Stimulated activated CD4-positive, alpha-beta T cell treated with anti-CD3 and anti-CD28 coated beads, Interleukin-12 subunit alpha, Interleukin-12 subunit beta, amount 100 ng/mL, for 4 hours (primary cell): ENCODE measurements at places on chromosomes 3 and 15.

- no peak for DNase-seq
Measured at GRCh38 chr3:175612487-175613196, 753.5 kb downstream of the NAALADL2 start.

DNA sequence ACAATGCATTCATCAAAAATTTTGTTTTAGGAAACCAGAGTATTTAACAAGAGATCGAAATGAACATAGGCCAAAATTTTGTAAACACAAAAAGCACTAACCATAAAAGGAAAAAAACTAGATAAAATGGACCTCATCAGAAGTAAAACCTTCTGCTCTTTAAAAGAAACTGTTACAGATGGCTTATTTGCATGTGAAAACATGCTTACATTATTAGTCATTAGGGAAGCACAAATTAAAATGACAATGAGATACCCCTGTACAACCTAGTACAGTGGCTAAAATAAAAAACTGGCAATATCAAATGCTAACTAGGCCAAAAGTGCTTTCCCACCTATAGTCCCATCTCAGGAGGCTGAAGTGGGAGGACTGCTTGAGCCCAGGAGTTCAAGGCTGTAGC is 19.3 kb downstream of the UBR1 start:
- DNase-seq, result no peak

- no peak for DNase-seq
Measured at GRCh38 chr3:188323067-188323842, 169.3 kb downstream of the LPP start.

- DNase-seq, result no peak
Measured at GRCh38 chr15:64656508-64656907, 118.9 kb downstream of the RBPMS2 start.

GRCh38 chr3:126106336-126107202 is 22.6 kb upstream of the SLC41A3 start:
- no peak for DNase-seq

- no peak for DNase-seq
Measured at GRCh38 chr3:99651531-99651930, 13.1 kb downstream of the COL8A1 start.

DNA sequence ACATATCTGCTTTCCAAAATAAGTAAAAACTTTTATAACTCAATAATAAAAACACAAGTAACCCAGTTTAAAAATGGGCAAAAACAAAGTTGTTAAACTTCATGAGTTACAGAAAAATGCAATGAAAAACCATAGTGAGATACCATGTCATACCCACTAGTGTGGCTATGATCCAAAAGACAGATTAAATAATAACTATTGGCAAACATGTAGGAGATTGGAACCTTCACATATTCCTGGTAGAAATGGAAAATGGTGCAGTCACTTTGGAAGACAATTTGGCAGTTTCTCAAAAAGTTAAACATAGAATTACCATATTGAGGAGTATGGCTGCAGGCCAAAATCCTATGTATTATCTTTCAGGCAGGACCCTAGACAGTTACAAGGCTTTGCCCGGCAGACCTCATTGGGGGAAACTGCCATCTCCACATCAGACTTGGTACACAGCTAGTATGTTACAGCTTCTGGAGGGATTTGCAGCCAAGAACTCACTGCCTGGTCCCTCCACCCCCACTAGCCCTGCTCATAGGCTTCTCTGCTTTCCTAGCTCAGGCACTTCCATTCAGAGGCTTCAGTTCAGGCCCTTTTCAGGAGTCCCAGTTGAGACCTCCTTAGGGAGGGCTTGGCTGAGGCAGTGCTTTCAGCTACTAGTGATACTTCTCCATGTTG is 147.8 kb downstream of the NEK10 start:
- no peak for DNase-seq

- DNase-seq, result no peak
Measured at GRCh38 chr3:53167418-53168174, 6.6 kb downstream of the PRKCD start.

DNA sequence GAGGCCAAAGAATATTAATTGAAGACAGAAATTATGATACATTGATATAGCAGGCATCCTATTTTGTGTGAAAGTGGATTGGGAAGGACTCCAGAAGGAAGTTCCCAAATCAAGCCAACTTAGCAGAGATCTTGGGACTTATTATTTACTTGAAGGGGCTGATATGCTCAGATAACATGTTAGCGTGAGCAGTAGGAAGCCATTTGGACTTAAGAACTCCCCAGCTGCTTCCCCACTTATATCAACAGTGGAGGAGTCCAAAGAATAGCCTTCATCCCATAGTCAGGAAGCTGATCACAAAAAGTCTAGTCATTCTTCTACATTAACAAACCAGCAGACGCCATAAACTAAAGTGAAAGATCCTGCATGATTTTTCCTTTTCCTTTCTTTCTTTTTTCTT is 200.0 kb downstream of the ATP8B4 start:
- DNase-seq, result no peak

DNA sequence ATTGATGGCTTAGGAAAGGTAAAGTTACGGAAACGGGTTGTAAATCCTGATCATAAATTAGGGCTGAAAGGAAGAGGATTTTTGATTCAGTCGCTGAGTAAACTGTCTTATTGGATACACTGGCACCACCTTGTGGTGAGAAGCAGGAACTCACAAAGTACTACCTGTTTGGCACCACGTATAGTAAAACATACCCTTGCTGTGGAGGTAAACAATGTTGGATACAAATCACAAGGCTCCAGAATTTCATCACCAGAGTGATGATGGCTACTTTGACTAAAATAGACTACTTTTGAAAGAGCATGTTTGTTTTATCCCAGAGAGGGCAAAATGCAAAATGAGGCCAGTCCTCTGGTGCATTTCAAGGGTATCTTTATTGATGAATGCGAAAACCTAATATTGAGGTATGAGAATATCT is 216.9 kb downstream of the IGSF11 start:
- peak; percentile 4 for DNase-seq

- no peak for DNase-seq
Measured at GRCh38 chr3:180421221-180421620, 180.7 kb upstream of the TTC14 start.

DNA sequence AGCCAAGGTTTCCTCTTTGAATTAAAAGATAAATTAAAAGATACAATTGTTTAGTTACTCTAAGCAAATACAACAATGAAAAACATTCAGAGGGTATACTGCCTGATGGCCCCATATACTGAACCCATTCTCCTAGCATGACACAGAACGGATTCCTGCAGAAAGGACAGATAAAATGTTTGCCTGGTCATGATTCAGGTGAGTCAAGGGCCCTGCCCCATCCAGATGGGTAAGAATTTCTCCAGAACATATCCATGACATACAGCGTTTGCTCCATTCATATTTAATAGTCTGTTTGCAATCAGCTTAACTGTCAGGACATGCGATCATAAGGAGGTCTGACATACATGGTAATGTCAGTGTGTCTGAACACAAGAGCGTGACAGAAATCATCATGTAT is 8.6 kb downstream of the TMEM41A start:
- DNase-seq, result no peak

GRCh38 chr3:98890965-98891910 is 10.3 kb downstream of the DCBLD2 start:
- DNase-seq, result no peak

- no peak for DNase-seq
Measured at GRCh38 chr3:127277561-127277960, 10.3 kb downstream of the PRR20G start.

DNA sequence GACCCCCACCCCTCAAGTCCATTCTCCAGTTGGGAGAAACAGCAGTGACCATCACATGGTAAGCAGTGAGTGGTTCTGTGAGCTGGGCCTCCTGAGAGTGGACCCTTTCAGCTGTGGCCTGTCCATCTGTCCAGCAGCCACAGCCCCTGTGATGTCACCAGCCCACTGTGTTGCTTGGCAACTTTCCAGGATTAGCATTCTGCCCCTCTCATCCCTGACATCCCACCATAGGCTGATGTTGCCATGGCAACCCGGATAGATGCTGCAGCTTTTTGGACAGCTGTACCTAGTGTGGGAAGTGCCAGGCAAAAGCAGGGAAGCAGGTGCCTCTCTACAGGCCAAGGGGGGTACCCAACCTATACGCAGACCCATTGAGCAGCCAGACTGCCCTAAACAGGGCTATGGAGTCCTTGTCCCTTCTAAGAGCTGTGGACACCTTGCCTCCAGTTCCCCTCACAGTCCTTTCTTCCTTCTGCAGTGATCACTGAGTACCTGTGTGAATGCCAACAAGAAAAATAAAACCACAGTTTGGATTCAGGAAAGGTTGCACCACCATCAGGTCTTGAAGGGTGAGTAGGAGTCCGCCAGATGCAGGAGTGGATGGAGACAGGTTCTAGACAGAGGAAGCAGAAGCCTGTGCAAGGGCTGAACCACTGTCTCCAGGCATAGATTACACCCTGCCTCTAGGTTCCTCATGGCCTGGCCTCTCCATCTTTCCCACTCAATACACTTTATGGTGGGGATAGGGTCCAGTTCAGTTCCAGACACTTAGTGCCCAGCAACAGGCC is at the start of gene DNAH1:
Gene DNAH1, plus strand, starts transcription at position 343 of the 788 bp plus-strand sequence. CDS start 6,124 bp downstream, outside the sequence.
- DNase-seq, result no peak

- DNase-seq, result no peak
Measured at GRCh38 chr3:55486101-55486856, 827 bp downstream of the WNT5A start.

DNA sequence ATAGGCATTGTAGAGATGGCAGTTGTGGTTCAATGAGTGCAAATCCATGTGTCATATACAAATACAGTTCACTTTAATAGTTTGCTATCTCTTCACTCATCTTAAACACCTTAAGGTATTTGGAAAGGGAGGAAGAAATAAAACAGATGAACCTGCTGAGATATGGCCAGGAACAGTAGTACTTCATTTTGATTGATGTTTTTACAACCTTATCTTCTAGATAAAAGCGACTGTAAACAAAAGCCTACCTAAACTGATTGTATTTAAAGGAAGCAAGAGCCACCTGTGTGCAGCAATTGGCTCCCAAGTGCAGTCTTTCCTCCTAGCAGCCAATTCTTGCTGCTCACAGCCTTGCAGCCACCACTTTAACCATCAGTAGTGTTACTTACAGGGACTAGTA is 217.7 kb downstream of the CDIN1 start:
- no peak for DNase-seq

DNA sequence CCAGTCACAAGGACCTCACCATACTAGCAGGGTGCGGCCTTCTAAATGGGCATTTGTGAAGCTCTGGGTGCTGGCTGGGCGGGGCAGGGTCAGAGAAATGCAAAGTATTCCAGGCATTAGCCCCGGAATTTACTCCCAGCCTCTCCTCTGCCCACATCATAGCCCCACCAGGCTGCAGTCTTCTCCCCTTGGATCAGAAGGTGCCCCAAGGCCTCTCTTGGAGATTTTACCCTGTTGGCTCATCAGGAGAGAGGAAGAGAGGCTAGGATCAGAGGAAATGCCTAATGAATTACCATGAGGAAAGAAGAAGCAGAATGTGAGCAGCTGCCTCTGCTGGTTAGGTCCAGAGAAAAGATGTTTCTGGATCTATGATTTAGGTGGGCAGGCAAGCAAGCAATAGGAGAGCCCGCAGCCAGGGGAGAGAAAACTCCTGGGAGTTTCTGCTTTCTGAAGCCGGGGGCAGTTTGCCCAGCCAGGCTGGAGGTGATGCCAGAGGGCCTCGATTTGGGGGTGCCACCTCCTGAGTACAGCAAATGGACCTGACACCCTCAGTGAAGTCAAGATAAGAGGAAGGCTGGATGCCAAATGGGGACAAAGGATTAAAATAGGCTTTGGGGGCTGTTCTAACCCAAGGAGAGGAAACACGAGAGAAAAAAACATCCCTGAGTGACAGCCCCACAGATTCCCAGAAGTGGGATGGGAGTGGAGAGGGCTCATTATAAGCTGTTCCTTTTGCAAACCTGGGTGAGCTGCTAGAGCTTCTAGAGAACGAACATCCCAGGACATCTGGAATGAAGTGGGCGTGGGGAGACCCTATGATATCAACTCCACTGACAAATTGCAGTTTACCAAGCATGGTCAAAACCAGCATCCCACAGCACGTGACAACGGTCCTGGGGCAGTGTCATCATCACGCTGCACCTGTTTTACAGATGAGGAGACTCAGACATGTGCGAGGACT is 65.4 kb downstream of the BDH1 start:
- DNase-seq, result no peak

GRCh38 chr3:110902453-110903085 is 169.0 kb upstream of the NECTIN3 start:
- no peak for DNase-seq

- no peak for DNase-seq
Measured at GRCh38 chr3:9653565-9654248, 4.4 kb downstream of the MTMR14 start.

GRCh38 chr3:131494706-131495105 is 8.1 kb downstream of the MRPL3 start:
- no peak for DNase-seq

DNA sequence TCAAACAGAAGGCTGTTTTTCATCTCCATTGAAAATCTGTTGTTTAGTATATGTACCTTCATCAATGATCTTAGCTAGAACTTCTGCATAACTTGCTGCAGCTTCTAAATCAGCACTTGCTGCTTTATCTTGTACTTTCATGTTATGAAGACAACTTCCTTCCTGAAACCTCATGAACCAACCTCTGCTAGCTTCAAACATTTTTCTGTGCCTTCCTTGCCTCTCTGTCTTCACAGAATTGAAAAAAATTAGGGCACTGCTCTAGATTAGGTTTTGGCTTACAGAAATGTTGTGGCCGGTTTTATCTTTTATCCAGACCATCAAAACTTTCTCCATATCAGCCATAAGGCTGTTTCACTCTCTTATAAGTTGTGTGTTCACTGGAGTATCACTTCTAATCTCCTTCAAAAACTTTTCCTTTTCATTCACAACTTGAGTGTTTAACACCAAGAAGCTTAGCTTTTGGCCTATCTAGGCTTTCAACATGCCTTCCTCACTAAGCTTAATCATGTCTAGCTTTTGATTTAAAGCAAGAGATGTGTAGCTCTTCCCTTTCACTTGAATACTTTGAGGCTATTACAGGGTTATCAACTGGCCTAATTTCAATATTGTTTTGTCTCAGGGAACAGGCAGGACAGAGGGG is 78.6 kb downstream of the IGSF11 start:
- no peak for DNase-seq

- DNase-seq, result no peak
Measured at GRCh38 chr3:42665050-42665878, 11.8 kb downstream of the ZBTB47 start.

DNA sequence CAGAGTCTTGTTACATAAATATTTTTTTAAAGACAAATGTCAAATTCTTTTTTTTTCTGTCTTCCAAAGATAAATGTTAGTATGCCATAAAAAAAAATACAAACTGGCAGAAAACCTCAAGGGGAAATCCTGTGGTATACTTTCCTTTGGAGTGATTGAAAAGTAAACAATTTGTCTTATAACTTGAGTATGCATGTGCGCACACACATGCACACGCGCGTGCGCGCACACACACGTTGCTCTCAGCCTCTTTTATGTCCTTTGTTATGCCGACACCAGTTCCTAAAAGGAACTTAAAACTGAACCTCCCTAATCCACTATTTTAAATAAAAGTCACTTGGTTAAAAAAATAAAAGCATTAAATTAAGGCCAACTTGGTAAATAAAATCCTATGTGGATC is 58.1 kb downstream of the TGFBR2 start:
- no peak for DNase-seq

GRCh38 chr3:178851564-178851963 is 220.0 kb downstream of the ZMAT3 start:
- DNase-seq, result no peak

- no peak for DNase-seq
Measured at GRCh38 chr3:54703923-54704322, 223.9 kb downstream of the LRTM1 start.

- DNase-seq, result no peak
Measured at GRCh38 chr15:47961401-47962090, 159.2 kb upstream of the SLC24A5 start.
